Activated T-cell treated with anti-CD3 and anti-CD28 coated beads for 4 hours (primary cell): ENCODE measurements at places on chromosomes 5 and 9.
A peak's percentile ranks its signal among the peaks of the same experiment; 100 is the strongest.

DNA sequence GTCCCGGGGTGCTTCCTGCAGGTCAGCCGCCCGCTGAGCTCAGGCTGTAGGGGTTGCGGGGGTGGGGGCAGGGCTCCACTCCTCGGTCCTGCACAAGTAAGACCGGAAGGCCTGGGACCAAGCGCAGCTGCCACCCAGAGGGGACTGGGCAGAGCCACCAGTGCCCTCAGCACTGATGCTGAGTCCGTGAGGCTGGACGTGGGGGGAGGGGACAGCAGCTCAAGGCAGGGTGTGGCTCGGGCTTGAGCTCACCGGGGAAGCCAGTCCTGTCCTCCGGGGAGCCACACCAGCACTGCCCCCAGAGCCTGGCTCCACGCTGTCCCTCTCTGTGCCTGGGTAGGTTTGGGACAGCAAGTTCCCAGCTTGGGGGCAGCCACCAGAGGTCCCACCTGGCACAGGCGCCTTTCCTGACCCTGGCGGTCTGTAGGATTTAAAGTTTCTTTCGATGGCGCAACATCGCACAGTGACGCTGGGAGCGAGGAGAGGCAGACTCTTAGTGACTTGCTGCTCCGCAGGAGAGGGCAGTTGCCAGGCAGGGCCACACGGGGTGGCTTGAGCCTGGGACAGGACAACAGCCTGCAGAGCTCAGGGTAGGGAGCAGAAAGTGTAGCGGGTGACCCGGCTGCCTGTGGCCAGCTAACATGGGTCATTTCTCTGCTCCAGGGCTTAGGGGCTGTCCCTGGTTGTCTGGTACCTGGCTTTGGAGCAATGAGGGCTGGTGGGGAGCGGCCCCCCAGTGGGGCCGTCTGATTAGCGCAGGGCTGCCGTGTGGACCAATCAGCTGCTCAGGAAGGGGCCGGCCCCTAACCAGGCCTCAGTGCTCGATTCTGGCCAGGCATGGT is 5.7 kb downstream of the LCN1 start:
- no peak for DNase-seq

DNA sequence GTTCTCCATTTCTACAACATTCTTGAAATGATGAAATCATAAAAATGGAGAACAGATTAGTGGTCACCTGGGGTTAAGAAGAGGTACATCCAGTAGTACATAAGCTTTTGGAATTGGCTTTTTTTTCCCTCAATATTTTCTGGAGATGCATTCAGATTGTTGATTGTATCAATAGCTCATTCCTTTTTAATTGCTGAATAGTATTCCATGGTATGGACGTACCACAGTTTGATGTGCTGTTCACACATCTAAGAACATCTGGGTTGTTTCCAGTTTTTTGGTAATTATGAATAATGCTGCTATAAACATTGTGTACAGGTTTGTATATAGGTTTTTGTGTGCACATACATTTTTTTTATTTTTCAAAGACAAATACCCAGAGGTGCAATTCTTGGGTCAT is 130.0 kb downstream of the PPP2R2B start:
- no peak for DNase-seq

DNA sequence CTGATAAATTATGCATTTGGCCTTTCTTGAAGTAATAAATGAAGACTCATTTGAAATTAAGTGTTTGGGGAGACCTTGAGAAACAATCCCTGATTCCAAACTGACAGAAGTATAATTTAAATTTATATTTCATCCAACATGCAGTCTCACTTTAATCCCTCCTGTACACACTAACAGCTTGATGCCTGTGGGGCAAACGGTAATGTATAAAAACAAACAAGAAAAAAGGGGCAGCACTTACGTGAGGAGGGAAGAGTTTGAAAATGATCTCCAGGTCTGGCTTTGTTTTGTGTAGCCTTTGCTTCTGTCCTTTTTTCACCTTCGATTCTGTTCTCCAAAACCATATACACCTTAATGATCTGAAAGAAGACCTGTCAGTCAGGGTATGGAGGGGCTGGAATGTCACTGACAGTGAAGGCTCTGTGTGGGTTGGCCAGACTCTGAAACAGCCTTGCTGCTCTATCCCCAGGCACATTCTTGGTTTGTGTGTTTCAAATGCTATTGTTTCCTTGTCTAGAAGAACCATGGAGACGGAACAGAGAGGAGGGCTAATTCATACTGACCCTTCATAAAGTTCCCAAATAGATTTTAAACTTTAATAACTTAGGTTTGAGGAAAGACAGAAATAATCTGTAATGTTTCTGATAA is 338.2 kb upstream of the WWC1 start:
- no peak for DNase-seq

DNA sequence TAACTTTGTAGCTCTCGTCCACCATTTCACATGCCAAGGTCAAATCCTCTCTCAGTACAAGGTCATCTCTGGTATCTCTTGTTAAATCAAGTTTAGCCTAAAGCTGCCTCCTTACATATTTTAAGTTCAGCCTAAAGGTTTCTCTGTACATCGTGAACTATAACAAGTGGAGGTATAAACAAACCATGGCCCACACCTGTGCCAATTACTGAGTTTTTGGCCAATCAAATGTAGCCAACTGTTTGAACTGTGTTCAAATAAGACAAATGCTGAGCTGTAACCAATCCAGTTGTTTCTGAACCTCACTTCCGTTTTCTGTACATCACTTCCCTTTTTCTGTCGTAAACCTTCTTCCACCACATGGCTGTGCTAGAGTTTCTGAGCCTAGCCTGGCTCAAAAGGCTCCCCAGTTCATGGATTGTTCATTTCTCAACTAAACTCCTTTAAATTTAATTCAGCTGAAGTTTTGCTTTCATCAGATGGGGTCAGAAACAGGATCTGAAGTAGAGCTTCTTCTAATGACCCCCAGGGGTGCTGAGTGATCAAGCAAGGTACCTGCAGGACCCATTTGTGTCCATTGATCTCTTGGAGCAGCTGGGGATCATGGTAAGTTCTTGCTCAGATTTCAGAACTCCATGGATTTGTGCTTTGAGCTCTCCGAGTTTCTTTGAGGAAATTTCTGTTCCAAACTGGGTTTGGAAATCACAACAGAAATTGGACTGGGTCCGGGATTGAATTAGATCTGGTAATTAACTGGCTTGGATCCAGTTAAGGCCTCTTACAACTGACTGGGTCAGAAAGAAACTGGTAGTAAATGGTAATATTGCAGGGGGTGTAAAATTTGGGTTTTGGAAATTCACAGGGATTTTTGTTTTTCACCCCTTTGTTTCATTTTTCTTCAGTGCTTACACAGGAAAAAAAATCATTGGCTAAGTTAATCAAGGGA is 11.0 kb upstream of the NANS start:
- DNase-seq = peak; percentile 11

GRCh38 chr5:79172269-79172668 is 60.7 kb downstream of the BHMT start:
- no peak for DNase-seq

- DNase-seq = no peak
These were observed 16.6 kb downstream of the PTGR1 start for GRCh38 chr9:111582888-111583287.

DNA sequence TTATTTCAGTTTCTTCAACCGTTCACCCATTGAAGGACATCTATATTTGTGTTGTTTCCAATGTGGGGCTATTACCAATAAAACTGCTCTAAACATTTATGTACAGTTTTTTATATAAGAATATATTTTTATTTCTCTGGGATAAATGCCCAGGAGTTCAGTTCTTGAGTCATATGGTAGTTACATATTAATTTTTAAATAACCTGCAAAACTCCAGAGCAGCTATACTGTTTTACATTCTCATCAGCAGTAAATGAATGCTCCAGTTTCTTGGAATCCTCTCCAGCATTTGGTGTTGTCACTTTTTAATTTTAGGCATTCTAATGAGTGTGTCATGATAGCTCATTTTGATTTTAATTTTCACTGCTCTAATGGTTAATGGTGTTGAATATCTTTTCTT is 36.2 kb downstream of the CDK7 start:
- DNase-seq = no peak

DNA sequence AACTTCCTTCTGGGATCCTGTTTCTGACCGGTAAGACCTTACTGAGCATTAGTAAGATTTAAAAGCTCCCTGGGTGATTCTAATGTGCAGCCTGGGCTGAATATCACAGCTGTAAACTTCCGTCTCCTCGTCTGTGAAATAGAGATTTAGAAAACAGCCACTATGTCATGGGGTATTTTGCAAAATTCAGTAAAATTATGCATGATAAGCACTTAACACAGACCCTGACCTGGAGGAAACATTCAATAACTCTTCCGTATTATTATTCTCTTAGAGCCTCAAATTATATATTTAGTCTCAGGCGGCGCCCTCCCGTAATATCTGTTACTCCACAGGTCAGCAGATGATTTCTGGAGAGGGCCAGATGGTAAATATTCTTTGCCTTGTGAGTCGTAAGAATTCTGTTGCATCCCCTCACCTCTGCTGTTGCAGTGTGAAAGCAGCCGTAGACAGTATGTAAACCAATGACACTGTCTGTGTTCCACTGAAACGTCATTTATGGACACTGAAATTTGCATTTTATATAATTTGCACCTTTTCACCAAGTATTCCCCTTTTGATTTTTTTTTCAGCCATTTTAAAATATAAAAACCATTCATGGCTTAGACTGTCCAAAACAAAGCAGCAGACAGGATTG is 39.2 kb upstream of the RARS1 start:
- DNase-seq = no peak

DNA sequence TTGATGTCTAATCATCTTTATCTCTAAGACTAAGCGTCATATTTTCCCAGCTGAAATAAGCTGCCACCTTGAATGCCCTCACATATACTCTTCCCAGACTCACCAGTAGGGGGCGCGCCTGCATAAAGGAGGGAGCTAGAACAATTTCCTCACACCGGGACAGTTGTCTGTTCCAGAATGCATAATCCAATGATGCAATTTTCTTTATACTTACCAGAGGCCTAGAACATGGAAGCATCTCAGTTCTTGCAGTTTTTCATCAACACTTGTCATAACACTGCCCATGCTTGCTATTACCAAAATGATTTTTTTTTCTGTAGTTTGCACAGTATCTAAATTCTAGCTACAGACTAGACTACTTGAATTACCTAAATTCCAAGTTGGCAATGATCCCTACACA is 203.9 kb downstream of the FRMD3 start:
- peak; percentile 50 for DNase-seq

- DNase-seq = no peak
These were observed 318.9 kb upstream of the RIOK2 start for GRCh38 chr5:97501965-97502305.

DNA sequence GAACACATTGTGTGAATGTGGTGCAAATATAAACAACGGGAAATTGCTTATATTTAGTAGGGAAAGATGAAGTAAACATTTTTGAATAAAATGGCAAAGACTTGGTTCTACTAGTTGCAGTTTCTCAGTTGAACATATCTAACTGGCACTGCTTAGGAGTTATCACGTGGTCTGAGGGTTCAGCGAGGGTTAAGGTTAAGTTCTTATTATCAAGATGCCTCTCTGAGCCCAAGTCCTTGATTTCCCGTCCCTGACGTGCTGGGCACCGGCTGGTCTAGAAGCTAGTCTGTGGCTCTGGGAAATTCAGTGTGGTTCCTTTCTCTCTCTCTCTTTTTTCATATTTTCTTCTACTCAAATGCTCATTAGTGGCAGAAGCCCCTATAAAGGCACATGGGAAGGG is 81.6 kb upstream of the PITX1 start:
- DNase-seq = no peak

- no peak for DNase-seq
These were observed 344.9 kb downstream of the ICE1 start for GRCh38 chr5:5767286-5767928.

DNA sequence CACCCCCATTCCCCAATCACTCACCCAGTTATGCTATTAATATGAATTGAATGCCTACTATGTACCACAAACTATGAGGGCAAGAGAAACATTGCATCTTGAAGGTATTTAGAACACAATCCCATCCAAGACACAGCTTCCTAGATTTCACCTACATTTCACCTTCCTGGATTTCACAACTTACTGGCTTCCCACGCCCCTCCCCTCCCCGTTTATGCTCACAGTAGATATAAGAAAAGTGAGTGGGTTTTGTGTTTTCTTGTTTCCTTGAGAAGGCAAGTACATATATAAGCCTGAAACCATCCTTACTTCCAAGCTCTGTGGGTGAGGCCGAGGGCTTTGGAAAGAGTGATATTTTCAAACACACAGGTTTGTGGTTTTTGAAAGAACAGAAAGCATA is 465.0 kb downstream of the BNC2 start:
- no peak for DNase-seq

GRCh38 chr5:95646569-95647431 is at the start of gene RFESD:
RFESD (plus strand) TSS chr5:95646777; CDS start chr5:95652272, 5,495 bp downstream.
- peak; percentile 92 for DNase-seq

DNA sequence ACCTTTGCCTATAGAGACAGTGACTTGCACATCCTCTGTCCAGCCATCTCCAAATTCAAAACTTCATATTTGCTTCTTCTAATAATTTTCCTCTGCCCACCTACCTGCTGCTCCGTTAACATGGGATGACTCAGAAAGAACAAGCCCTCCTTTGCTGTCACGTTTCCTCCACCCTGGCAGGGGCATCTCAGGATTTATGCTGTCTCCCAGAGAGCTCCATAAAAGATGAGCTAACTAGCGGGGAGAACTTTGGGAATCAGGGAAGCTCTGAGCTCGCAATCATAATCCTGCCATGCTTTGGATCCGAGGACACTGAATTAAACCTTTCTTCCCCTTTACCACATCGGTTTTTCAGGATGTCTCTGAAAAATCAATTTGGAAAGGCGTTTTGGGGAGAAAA is 78.4 kb upstream of the FSTL4 start:
- DNase-seq = no peak

DNA sequence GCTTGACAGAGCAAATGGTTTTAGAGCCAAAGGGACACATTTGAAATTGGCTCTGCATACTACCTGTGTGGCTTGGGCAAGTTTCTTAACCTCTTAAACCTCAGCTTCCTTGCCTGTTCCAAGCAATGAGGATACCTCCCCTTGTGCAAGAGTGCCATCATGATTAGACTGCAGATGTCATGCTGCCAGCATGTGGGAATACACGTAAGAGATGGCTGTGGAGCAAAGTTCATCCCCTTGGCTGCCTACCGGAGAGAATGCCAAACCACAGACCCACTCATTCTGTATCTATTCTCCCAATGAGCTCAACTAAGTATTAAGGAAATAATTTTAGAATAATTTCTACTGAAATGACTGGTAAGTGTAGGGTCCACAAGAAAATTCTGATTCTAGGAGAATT is 101.3 kb downstream of the WDR41 start:
- no peak for DNase-seq

GRCh38 chr5:4572311-4573100 is 567.6 kb upstream of the ADAMTS16 start:
- no peak for DNase-seq

GRCh38 chr9:88536951-88537760 is 2.2 kb downstream of the NXNL2 start:
- DNase-seq = no peak

DNA sequence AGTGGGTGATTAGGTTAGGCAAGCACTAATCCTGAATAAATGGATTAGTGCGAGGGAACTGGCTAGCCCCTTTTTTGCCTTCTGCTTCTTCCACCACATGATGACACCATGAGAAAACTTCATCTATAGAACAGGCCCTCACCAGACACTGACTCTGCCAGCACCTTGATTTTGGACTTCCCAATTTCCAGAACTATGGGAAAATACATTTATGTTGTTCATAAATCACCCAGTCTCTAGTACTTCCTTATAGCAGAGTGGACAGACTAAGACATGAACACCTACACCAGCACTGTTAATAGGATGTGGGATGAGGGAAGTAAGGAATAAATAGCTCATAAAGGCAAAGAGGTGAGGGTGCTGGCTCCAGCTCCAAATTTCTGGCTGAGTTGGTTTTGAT is 1.4 kb downstream of the ZNF622 start:
- no peak for DNase-seq

GRCh38 chr9:126705767-126706697 is 92.3 kb downstream of the LMX1B start:
- peak; percentile 74 for DNase-seq
